ENCODE measurements at places on chromosomes 7 and 10. TPM values are rescaled to one million over a fixed set of nuclear protein-coding genes. Genes with fewer than 3 reads are reported as not detected.

Gene ZMYND11
- total RNA-seq = 60.4 TPM

Gene ZNF488
- 0.29 TPM for total RNA-seq

- H3K4me1 ChIP-seq = no peaks in the 10 kb centered on the region
- no peak overlapping the region for H3K4me3 ChIP-seq
- H3K27me3 ChIP-seq = no peaks in the 10 kb centered on the region
- no peak for DNase-seq
- H3K36me3 ChIP-seq = no peaks in the 10 kb centered on the region
Measured at GRCh38 chr7:93029056-93029455, 88.7 kb downstream of the SAMD9 start.

DNA sequence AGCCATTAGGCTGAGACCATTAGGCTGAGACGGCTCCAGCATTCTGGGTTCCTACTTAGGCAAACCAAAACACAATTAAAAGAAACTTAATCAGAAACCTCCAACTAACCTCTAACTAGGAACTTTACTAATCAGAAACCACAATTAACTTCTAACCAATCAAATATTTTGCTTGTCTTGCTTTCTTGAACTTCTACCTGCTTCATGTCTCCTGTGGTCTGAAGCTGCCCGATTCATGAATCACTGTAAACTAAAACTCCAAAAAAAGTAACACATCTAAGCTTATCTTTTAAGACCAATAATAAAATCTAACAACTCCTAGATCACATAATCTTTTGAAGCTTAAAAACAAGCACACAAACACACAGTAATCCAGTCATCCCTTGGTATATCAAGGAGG lies 76.1 kb downstream of the PDSS1 start:
- H3K27ac ChIP-seq = no peak overlapping the region
- H3K27me3 ChIP-seq = no peaks in the 10 kb centered on the region
- peaks cover 5% of the 10 kb centered on the region for H3K4me1 ChIP-seq
- no peak for DNase-seq

DNA sequence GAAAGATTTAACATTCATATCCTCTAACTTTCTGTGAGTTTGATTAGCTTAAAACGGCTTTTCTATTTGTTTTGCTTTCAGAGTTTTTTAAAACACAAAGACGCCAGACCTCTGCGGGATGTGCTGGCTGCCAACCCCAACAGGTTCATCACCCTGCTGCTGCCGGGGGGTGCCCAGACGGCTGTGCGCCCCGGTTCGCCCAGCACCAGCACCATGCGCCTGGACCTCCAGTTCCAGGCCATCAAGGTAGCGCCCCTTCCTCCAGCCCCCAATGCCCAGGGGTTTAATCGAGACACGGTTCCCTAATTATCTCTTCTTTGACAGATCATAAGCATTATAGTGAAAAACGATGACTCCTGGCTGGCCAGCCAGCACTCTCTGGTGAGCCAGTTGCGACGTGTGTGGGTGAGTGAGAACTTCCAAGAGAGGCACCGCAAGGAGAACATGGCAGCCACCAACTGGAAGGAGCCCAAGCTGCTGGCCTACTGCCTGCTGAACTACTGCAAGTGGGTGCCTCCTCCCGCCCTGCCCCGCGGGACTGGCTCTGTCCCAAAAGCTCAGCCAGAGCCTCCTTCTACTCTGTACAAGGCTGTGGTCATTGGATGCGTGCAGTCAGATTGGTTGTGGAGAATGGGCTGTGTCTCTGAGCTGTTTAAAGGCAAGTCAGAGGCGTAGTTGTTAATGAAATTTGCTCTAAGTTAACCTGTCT lies 71.2 kb downstream of the TRRAP start:
- H3K4me3 ChIP-seq = no peak overlapping the region
- no peaks in the 10 kb centered on the region for H3K4me1 ChIP-seq
- H3K27ac ChIP-seq = no peak overlapping the region
- H3K36me3 ChIP-seq = peaks cover 78% of the 10 kb centered on the region

GRCh38 chr7:102426268-102427018 lies 6.9 kb upstream of the ORAI2 start:
- DNase-seq = no peak
- H3K36me3 ChIP-seq = peaks cover 31% of the 10 kb centered on the region
- no peak overlapping the region for H3K4me3 ChIP-seq
- H3K27ac ChIP-seq = no peak overlapping the region
- H3K27me3 ChIP-seq = no peaks in the 10 kb centered on the region
